Choroid plexus epithelial cell (primary cell): ENCODE measurements at places on chromosomes 3 and 15.
A peak's percentile ranks its signal among the peaks of the same experiment; 100 is the strongest.

GRCh38 chr3:8460050-8460708, 41.4 kb upstream of the LMCD1 start:
- DNase-seq = peak; percentile 60

DNA sequence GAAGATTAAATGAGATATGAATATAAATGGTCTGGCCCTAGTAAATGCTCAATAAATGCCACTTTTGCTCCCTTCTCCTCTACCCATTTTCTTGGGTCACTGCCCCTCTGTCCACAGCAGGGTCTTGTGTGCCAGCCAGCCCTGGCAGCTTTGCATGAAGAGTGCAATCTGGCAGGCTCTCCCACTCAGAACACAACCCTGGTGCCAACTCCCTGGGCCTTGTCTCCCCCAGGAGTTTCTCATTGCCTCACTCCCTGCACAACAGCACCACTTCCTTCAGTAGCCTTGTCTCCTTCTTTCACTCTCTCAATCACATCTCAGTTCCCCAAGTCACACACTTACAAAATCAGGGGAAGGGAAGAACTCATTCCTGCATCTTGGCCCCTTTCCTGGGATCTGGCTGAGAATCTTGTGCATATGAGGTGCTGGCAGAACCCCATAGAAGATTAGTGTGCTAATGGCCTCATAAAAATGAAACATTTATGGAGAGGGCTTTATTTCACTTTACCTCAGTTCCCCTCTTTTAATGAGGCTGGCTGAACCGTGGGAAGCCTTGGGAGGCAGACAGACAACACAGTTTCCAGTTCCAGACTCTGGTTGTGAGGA, 445.9 kb upstream of the PROK2 start:
- no peak for DNase-seq

DNA sequence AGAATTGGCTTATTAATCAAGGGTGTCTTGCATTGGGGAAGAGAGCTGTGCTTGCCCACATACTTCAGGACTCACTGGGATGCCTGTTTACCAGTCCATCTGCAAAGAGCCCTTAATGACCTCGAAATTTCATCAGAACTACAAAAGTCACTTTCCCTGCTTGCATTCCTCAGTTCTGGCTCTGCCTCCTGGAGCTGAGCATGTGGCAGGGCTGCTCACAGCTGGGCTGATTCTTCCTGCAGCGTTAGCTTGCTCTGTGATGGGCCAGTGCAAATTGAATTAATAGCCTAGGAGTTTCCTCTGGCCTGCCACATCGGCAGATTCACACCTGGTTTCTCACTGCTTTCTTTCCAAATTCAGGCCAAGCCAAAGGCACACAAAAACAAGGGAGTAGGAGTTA, 108.9 kb downstream of the DUT start:
- peak; percentile 91 for DNase-seq

- DNase-seq = peak; percentile 52
These were observed 148.1 kb downstream of the NEK11 start for GRCh38 chr3:131174752-131175151.

- no peak for DNase-seq
These were observed 778 bp downstream of the MTMR10 start for GRCh38 chr15:30990446-30991254.

DNA sequence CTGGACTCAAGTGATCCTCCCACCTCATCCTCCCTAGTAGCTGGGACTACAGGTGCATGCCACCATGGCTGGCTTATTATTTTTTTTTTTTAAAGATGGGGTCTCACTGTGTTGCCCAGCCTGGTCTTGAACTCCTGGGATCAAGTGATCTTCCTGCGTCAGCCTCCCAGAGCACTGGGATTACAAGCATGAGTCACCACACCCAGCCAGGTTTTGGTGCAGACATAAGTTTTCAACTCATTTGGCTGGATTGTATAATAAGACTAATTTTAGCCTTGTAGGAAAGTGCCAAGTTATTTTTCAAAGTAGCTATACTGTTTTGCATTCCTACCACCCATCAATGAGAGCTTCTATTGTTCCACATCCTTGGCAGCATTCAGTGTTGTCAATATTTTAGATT, 32.1 kb downstream of the BUB1B start:
- peak; percentile 34 for DNase-seq

DNA sequence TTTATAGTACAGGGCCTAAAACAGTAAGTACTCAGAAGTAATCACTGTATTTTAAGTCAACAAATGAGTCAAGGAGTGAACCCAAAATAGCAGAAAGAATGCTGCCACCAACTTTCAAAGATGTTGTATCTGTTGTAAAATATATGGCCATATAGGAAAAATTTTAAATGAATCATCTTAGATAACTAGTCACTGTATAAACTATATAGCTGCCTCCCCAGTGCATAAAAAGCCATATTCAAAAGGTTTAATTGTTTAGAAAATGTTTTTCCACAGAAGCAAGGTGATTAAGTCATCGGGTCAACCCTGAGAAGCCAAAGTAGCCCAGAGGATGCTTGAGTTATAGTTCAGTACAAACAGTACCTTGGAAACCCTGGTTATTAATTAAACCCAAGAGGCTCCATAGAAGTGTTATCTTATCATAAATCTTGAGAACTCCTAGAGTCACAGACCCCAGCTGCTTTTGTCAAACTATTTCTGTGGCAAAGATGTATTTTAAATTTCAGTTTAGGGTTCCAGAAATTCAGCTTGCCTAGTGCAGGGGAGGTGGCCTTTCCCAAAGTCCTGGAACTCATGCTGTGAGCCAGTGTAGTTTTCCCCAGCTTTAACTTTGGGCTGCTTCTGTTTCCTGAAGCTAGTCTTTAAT, 39.2 kb downstream of the MBNL1 start:
- DNase-seq = no peak

- peak; percentile 60 for DNase-seq
These were observed 48.8 kb upstream of the LRRFIP2 start for GRCh38 chr3:37223141-37223558.

GRCh38 chr3:139541532-139542288, 2.2 kb upstream of the RBP1 start:
- DNase-seq = no peak

- DNase-seq = no peak
These were observed 222.1 kb upstream of the ADAMTS9 start for GRCh38 chr3:64909757-64910467.

DNA sequence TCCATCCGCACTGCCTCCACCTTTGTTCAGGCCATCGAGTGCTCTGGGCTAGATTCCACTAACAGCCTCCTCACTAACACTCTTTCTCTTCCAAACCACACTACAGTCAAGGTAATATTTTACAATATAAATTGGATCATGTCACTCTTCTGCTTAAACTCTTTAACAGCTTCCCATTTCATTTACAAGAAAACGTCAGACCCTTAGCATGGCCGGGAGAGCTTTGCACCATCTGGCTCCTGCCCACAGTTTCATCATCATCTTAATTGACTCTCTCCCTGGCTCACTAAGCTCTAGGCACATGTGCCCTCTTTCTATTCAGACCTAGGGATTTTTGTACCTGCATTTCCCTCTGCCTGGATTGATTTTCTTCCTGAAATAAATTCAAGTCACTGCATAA, 354.7 kb downstream of the FGF12 start:
- no peak for DNase-seq

- DNase-seq = no peak
These were observed 137.4 kb downstream of the CMSS1 start for GRCh38 chr3:99954914-99955644.

- DNase-seq = no peak
These were observed 1.8 kb upstream of the USP19 start for GRCh38 chr3:49122451-49122850.

DNA sequence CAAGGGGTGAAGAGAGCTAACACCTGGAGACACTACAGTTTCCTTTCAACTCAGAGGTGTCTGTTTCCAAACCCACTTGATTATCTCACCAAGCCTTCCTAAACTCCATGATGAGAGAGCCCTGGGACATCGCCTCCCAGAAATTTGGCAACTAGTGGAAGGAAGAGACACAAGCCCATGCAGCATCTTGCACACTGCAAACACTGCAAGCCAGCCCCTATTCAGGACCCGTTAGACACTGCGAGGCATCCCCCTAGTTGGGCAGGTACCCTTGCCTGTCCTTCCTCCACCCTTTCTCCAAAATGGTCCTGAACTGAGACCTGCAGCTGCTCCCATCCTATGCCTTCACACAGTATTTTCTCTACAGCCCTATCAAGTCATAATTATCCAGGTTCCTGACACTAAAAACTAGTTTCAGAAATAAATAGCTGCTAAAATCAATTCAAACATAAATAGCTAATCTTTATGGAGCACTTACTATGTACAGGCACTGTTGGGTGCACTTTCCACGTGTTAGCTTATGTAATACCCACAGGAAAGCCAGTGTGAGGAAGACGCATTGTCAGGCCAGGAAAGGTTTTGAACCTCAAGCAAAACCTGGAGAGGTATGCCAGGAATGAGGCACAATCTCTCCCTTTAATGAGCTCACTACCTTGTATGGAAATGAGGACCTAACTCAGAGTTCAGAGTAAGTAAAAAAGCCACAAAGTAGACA, 2.8 kb downstream of the MAGI1 start:
- peak; percentile 58 for DNase-seq

GRCh38 chr3:69893274-69893673, 106.3 kb upstream of the SAMMSON start:
- DNase-seq = no peak

DNA sequence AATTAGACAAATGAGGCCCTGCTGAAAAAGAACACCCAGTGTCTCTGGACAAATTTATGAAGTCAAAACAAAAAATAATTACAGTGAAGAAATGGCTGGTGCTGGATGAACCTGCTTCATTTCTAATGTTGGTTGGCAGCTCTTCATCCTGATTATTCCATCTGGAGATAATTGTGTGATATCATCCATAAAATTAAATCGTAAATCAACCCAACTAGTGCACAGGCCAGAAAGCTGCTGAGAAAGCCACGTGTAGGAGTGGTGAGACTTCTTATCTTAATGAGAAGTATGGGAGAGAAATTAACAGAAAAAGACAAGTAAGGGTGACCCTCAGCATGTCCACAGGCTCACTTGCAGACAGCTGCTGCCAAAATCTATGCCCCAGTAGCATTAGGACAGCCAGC, 465.2 kb upstream of the TGFBR2 start:
- no peak for DNase-seq

GRCh38 chr3:34073961-34074360, 275.5 kb downstream of the PDCD6IP start:
- no peak for DNase-seq

GRCh38 chr3:192371870-192372400, 355.4 kb downstream of the FGF12 start:
- no peak for DNase-seq

- peak; percentile 34 for DNase-seq
These were observed 695 bp downstream of the RPL32 start for GRCh38 chr3:12840591-12841148.

DNA sequence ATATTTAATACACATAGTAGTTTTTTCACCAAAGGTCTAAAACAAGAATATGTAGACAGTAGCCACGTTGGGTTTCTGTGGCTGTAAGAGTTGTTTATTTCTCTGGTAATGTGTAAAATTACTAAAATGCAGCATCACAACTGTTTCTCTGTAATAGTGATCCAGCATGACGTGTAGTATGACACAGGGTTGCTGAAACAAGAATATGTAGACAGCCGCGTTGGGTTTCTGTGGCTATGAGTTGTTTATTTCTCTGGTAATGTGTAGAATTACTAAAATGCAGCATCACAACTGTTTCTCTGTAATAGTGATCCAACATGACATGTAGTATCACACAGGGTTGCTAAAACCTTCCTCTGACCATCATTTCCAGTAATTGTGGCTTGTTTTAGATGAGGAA, 153.6 kb upstream of the ZNF717 start:
- DNase-seq = no peak

- DNase-seq = peak; percentile 48
These were observed 848 bp downstream of the NCEH1 start for GRCh38 chr3:172709774-172710663.

- DNase-seq = no peak
These were observed 44.5 kb upstream of the SEC22A start for GRCh38 chr3:123157209-123157597.

GRCh38 chr3:134075846-134076245, 46.1 kb upstream of the SLCO2A1 start:
- DNase-seq = no peak

DNA sequence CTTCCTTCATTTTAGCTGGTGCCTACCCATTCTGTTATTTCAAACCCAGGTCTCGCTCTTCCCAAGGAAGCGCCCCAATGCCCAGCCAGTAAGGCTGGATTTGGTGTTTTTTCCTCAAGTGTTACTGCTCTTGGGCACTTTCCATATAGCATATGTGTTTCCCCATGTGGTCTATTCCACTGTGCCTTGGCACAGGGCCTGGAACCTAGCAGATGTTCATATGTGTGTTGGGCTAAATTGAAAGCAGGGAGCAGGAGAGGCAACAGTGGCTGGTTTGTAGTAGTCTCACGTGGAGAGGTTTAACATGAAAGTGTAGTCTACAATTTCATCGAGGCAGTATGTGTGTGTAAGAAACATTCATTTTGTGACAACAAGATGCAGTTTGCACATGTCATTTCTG, 48.2 kb upstream of the TEX264 start:
- peak; percentile 85 for DNase-seq

- DNase-seq = peak; percentile 63
These were observed 434.8 kb upstream of the THBS1 start for GRCh38 chr15:39145854-39146625.

- DNase-seq = no peak
These were observed 121.5 kb downstream of the MCTP2 start for GRCh38 chr15:94352636-94353487.

- no peak for DNase-seq
These were observed 23.0 kb downstream of the OIP5 start for GRCh38 chr15:41309226-41309905.

GRCh38 chr15:62684123-62684808, 358.3 kb upstream of the TPM1 start:
- DNase-seq = no peak

GRCh38 chr15:77897896-77898406, 179.6 kb downstream of the TBC1D2B start:
- no peak for DNase-seq

- DNase-seq = peak; percentile 29
These were observed 208.1 kb downstream of the RBMS3 start for GRCh38 chr3:29488922-29489321.

GRCh38 chr3:136343873-136344555, 93.9 kb downstream of the PCCB start:
- DNase-seq = peak; percentile 97

DNA sequence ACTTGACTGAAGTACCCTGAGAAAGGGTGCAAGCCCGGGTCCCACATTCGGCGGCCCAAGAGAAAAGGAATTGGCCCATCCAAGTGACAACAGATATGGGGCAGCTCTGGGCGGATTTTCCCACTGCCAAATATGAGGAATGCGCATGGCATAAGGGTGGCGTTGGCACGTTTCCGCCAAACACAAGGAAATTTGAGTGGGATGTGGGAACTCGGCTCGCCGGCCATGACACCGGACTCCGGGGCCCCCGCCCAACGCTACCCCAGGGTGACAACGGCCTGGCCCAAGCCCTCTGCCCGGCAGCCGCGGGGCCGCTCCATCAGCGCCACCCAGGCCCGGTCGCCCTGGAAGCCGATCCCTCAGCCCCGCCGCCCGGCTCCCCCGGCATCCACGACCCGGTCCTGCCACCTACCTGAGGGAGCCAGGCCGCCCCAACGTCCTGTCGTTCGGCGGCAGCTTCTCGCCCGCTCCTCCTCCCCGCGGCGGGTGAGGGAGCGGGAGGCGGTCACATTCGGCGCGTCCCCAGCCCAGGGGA, 449 bp downstream of the RAF1 start:
- no peak for DNase-seq

- no peak for DNase-seq
These were observed 6.3 kb downstream of the CMTM7 start for GRCh38 chr3:32397941-32398340.

- DNase-seq = peak; percentile 99
These were observed 22.0 kb downstream of the GASK1A start for GRCh38 chr3:43001094-43001553.
